Small intestine (tissue), 16 donors: ENCODE measurements at places on chromosomes 16 and 17. TPM values are rescaled to one million over a fixed set of nuclear protein-coding genes. Genes with fewer than 3 reads are reported as not detected.

Gene PFAS
- polyA plus RNA-seq, result 16.9 TPM

Gene ATP2A3
- polyA plus RNA-seq, result 5.8 TPM

Gene KRT31
- polyA plus RNA-seq, result not detected

Gene YPEL2
- 7.6 TPM for polyA plus RNA-seq

Gene DNAAF8
- polyA plus RNA-seq, result not detected

Gene ERN2
- polyA plus RNA-seq, result 5.4 TPM

Gene KRT222
- 5.1 TPM for polyA plus RNA-seq

Gene SLC16A6
- 0.25 TPM for polyA plus RNA-seq

Gene SMARCD2
- polyA plus RNA-seq, result 67.2 TPM

Gene CDH16
- 8.5 TPM for polyA plus RNA-seq

Gene ICAM2
- 13.9 TPM for polyA plus RNA-seq

Gene GNAO1
- 8.2 TPM for polyA plus RNA-seq

Gene MATCAP1
- 15.7 TPM for polyA plus RNA-seq

Gene ACSM3
- 3.5 TPM for polyA plus RNA-seq

Gene OR3A3
- polyA plus RNA-seq, result not detected
